Spleen (tissue), 13 donors: ENCODE measurements at places on chromosomes 16 and 17.

DNA sequence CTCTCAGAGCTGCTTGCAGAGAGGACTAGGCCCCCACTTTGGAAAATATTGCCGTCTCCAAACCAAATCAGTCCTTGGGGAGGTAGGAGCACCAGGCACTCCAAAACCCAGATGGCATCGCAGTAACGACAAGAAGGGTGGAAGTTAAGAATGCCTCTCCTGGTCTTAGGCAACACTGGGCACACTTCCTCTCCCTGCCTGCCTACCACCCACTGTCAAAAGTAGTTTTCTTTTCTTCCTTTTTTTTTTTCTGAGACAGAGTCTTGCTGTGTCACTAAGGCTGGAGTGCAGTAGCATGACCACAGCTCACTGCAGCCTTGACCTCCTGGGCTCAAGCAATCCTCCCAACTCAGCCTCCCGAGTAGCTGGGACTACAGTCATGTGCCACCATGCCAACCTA lies 47.2 kb downstream of the SRL start:
- no peak for DNase-seq

- no peak for DNase-seq
Observed at GRCh38 chr17:74157366-74157765, 46.1 kb upstream of the RPL38 start.

- peak; percentile 91 for DNase-seq
Observed at GRCh38 chr17:47649972-47650524, 329 bp downstream of the KPNB1 start.

GRCh38 chr17:47789611-47790561 lies 31.7 kb downstream of the OSBPL7 start:
- DNase-seq, result peak; percentile 85

DNA sequence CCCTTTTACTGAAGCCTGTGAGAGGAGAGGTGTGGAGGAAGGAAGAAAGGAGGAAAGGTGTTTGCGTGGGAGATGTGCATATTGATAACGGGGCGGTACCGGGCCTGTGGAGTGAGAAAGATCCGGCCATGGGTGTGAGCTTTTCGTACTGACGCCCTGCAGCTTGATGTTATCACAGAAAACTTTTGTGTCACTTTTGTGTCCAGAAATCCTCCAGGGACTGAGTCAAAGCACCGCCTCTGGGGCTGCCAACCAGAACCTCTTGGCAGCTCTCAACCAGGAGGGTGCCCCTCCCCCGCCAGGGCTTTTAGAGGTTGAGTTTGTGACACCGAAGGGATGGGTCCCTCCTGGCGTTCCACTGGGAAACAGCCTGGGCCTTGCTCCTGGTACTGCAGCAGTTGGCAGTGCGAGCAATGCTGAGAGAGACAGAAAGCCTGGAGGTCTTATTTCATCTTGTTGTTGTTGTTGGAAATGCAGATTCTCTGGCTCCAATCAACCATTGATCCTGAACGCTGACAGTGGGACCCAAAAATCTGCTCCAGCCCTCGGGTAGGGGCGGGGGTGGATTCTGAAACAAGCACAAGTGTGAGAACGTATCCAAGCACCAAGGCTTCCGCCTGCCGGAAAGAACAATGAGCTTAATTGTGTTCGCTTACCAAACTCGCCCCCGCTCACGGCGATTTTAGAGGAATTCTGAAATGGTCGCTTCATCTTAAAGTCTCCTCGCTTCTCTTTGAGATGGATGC lies 65.0 kb downstream of the CRISPLD2 start:
- DNase-seq, result no peak

DNA sequence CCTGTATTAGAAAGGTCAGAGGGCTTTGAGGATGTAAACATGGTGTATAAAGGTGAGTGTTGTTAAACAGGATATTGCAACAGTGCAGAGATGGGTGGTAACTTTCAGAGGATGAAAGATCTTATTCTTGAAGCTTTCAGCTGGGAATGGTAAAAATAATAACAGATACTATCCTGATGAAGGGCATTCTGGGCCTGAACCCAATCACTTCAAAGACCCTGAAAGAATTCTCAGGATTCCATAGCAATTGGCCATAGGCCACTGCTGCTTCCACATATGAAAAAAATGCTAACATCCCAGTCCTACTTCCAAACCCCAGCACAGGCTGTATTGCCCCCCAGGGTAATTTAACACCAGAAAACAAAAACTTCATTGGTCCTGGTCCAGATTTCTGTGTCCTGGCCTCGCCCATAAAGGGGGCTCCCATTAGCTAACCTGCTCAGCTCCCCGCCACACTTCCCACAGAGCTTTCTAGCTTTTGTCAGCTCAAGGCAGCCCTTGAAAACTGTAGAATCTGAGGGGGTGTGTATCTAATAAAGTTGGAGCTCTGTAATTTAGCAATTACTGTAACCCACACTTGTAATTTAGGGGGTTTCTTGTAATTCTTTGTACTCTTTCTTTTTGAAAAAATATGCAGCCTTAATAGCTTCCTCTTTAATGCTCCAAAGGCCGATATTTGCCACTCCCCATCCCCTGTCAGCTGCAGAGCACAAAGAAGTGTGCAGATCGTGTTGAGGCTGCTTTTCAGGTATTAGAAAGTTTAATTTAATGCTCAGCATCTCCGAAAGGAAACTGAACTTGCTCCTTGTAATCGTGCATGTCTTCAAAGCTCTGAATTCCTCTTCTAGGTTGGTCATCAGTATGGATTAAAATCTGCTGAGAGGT lies 371.5 kb downstream of the SEC14L1 start:
- DNase-seq, result no peak

GRCh38 chr16:65545413-65545956 lies 423.6 kb upstream of the CDH11 start:
- DNase-seq, result no peak

- DNase-seq, result no peak
Observed at GRCh38 chr16:10001258-10001775, 180.9 kb downstream of the GRIN2A start.

GRCh38 chr16:65675161-65675560 lies 553.3 kb upstream of the CDH11 start:
- DNase-seq, result no peak

GRCh38 chr17:21676281-21677111 lies 15.8 kb upstream of the KCNJ18 start:
- peak; percentile 79 for DNase-seq

- DNase-seq, result no peak
Observed at GRCh38 chr17:4235372-4236279, 28.2 kb downstream of the ANKFY1 start.

- DNase-seq, result no peak
Observed at GRCh38 chr17:38872671-38873385, 3.0 kb downstream of the LASP1 start.

DNA sequence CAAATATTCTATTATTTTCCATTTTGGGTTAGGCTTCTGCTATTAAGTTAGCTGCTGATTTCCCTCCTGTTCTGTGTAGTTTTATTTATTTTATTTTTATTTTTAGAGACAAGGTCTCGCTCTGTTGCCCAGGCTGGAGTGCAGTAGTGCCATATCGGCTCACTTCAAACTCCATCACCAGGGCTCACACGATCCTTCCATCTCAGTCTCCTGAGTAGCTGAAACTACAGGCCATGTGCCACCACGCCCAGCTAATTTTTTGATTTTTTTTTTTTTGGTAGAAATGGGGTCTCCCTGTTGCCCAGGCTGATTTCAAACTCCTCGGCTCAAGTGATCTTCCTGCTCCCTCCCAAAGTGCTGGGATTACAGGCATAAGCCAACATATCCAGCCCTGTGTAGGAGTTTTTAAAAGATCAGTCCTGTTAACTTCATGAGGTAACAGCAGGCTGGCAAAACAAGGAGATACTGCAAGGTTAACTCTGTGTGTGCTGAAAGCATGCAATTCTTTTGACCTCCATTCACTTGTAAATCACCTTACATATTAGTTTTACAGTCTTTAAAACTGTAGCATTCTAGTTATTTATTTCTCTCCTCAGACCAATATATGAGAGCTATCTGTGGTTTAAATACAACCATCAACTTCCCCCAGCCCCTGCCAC lies 63.2 kb downstream of the SSH2 start:
- no peak for DNase-seq

DNA sequence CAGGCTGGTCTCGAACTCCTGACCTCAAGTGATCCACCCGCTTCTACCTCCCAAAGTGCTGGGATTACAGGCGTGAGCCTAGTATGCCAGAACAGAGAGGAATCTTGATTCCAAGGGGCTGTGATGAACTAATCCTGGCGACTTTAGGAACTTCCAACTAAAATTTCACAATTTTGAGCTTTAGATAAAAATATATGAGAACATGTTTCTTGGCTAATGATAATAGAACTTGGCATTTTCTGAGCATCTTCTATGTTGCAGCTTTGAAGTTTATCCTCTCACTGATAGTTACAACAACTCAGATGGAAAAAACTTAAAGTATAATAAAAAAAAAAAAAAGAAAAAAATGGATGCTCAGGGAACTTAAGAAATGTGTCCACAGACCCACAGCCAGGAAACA lies 69.8 kb upstream of the WSCD1 start:
- no peak for DNase-seq

GRCh38 chr16:65754820-65755691 lies 611.4 kb upstream of the CDH5 start:
- DNase-seq, result no peak

GRCh38 chr16:508884-509736 lies 18.4 kb upstream of the CAPN15 start:
- DNase-seq, result no peak

- DNase-seq, result no peak
Observed at GRCh38 chr17:13099089-13099735, 81.4 kb upstream of the ELAC2 start.

DNA sequence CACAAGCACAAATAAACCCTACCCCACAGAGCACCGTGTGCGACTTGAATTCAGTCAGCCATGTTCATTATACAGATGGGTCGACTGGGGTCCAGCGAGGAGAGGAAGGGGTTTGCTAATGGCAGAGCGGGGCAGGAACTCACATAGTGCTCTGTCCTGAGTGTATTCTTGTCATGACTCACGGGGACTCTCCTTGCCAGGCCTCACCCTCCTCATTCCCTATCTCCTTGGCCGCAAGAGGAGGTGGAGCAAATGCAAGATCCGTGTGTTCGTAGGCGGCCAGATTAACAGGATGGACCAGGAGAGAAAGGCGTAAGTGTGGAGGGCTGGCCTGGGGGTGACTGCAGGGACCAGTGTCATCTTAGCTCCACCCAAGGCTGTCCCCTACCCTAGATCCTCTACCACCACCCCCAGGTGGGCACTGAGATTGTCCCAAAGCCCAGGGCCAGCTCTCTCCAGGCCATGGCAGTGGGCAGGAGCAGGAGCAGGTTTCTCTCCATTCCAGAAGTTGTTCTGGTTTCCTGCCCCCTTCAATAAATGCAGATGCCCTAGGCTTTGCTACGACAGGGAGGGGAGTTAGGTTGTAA lies 29.4 kb downstream of the SLC12A3 start:
- DNase-seq, result no peak

DNA sequence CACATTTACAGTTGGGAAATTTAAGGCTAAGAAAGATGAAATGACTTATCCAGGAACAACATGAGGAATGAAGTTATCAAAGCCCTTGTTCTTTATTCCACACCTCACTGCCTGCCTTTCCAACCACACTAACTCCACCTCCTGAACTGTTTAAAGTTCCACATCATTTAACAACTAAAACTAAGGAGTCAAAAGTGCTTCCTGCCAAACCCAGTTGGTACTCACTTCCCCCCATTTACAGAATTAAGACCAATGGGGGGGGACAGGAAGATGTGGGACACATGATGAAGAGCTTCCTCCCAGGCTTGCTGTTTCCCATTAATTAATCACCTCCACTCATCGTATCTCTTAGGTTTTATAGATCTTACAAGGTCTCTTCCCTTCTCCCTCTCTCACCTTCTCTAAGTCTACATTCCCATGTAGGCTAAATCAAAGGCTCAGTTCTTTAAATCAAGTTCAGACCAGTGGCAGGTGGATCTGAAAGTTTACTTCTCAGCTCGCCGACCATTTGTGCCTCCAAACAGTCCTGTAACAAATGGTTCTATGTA lies 19.2 kb upstream of the TMEM101 start:
- DNase-seq, result no peak

DNA sequence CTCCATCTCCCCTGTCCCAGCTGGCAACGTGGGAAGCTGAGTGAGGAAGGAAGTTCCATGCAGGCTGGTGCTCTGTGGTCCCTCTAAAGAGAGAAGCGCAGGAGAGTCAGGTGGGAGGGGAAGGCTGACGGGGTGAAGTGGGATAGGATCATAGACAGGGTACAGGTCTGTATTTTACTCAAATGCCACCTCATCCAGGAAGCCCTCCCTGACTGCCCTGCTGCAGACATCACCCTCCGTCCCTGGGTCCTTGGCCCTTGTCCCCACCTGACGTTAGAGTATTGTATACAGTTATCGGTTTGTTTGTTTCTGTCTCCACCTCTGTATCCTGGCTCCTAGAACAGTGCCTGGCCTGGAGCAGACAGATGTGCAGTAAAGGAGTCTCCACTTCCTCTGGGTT lies 11.7 kb downstream of the CANT1 start:
- no peak for DNase-seq

DNA sequence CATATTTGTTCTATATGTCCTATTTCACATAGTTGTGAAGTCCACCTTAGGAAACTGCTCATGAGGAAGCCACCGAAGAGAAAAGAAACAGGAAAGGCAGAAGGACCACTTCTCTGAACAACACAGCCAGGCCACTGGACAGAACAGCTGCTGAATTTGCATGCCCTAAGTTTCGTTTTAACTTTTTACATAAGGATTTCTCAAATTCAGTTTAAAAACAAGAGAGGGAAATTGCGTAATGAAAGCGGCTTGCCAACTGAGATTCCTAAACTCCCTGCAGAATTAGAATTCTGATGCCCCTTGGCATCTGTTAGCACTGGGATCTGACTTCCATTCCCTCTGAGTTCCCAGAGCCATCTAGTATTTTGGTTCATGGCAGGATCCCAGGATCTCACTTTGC lies 5.0 kb upstream of the CCL8 start:
- no peak for DNase-seq

DNA sequence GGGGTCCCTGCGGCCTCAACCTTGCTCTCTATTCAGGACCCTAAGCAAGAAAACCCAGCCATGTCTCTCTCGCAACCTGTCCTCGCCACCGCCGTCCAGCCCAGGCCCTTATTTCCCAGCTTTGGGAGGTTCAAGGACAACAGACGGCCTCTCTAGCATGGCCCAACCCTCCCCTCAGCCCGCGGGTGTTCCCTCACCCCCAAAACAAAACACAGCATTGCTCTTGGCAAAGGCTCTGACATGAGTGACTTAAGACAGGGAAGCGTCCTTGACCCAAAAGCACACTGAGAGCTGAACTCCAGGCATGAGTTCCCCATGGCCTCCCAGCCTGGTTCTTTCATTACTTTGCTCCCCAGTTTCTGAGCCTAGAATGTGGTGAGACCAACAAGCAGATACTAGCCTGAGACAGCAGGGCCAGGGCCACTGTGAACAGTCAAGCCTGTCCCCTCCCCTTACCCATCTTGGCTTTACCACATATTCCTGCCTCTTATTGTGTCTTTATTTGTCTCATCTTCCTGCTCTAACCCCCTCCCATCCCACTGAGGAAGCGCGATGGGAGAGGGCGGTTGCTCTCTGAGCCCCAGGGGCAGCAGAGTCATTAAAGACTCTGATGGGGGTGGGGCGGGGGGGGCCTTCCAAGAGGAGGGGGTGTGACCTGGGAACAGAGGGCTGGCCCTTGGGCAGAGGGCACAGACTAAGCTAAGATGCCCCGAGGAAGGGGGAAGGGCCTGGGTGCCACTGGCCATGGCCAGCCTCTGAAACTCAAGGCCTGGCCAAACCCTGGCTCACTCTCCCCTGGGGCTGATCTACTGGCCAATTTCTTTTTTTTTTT lies 11.8 kb downstream of the SREBF1 start:
- DNase-seq, result no peak

GRCh38 chr17:49645654-49646053 lies 32.2 kb downstream of the SPOP start:
- DNase-seq, result no peak
